ENCODE measurements at places on chromosomes 5 and 9.

DNA sequence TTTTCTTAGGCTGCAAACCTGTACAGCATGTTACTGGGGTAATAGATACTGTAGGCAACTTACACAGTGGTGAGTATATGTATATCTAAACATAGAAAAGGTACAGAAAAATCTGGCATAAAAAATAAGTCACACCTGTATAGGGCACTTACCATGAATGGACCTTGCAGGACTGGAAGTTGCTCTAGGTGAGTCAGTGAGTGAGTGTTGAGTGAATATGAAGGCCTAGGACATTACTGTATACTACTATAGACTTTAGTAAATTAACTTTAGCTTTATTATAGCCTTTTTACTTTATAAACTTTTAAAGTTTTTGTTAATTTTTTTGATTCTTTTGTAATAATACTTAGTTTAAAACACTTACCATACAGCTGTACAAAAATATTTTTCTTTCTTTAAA is 51.3 kb downstream of the DENND4C start:
- DNase-seq = no peak

GRCh38 chr5:95035891-95036685 is 248.8 kb downstream of the MCTP1 start:
- no peak for DNase-seq

DNA sequence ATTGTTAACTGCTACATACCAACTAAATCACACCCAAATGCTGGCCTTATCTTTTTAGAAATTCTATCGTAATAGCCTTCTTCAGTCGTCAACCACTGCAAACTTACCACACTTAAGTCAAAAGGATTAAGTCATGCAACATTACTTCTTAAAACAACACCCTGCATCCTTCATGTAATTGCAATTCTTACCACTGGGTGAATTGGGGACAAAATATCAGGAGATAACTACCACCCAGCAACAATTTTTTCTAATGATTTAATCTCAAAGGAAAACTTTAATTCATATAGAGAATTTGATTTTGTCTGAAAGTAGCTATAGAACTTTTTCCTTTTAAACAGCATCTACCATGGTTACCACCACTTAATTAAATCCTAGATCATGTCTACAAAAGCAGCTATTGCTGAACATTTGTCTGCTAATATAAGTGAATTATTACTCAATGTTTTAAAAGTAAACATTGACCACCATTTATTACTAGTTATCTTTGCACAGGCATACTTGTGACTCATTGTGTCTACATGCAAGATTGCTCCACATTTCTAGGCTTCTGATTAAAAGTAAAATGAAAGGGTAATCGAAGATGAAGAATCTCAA is 10.5 kb downstream of the MLLT3 start:
- DNase-seq = no peak

DNA sequence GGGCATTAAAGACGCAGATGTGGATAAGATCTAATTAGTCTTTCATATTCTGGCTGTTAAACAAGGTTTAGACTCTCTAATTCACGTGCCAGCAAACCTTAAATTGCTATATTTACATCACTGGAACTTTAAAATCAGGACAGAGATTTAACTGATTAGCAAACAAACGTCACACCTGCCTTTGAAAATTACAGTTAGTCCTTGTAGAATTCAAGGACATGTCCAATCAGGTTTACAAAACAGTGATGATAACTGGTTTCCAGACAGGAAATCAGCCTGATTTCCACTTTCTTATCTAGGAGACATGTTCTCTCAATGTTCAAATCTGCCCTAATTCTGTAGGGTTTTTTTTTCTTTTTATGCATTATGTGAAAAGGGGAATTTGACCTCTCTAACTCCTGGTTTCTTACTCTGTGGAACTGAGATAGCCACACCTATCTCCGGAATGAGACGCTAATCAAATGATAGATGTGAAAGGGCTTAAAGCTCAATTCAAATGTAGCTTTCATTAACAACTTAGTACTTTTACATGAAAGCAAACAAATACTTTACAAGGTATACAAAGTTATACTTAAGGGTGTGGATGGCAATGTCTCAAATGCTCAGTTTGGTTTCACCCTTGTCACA is 26.5 kb downstream of the SPINK5 start:
- DNase-seq = no peak

GRCh38 chr9:136623016-136623841 is 39.5 kb upstream of the EGFL7 start:
- no peak for DNase-seq

- no peak for DNase-seq
These were observed 167.0 kb upstream of the OTULINL start for GRCh38 chr5:14414656-14415023.

DNA sequence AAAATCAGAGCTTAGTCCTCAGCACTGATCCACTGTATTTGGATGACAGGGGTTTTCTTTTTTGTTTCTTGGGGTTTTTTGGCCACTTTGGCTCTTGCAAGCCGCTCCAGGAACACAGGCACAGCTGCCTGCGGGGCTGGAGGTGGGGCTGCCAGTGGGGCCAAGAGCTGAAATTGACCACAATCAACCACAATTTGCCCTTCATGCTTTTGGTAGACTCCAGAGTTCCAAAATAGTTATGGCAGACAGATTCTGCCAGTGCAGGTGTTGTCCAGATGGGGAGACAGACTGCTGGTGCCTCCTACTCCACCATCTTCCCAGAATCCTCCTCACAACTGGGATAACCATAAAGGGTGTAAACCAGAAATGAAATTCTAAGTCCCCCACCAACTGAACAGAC is 36.5 kb downstream of the PLEKHG4B start:
- no peak for DNase-seq

- no peak for DNase-seq
These were observed 64.5 kb downstream of the PTPRD start for GRCh38 chr9:10548348-10548747.

- no peak for DNase-seq
These were observed 20.3 kb downstream of the LPCAT1 start for GRCh38 chr5:1503241-1504068.

GRCh38 chr5:51373880-51374523 is 9.2 kb upstream of the ISL1 start:
- DNase-seq = no peak

GRCh38 chr5:11139217-11139865 is 378.3 kb upstream of the DAP start:
- no peak for DNase-seq

GRCh38 chr5:39588179-39588578 is 163.4 kb upstream of the DAB2 start:
- no peak for DNase-seq

DNA sequence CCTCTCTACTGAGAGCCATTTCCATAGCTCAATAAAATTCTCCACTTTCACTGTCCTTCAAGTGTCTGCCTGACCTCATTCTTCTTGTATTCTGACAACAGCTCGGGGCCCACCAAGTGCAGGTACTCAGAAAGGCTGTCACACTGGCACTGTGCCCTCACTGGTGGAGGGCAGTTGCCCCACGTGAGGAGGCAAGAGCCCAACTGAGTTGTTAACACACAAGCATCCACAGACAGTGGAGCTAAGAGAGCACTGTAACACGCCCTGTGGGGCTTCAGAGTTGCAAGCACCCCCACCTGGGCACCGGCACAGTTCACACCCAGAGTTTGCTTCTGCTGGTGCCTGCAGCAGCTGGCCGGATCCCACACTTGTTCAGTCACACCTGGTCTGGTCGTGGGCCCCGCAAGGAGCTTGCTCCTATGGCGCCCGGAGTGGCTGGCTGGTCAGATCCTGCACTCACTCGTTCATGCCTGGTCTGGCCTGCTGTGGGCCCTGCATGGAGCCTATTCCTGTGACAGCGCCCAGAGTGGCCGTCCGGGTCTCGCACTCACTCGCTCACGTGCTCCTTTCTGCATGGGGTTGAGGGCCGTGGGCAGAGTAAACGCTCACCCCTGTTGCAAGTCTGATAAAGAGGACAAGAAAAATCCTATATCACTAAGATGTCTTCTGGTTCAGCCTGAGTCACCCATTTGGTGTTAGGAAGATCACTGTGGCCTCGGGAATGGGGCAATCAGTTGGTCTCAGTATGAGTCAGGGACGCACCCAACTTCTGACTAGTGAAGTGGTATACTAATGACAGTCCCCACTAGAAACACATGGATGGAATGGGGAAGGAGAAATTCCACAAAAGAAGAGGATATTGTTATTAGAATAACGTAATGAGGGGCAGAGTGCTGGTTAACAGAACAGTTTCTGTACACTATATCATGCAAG is 87.0 kb upstream of the CCNH start:
- DNase-seq = no peak

- no peak for DNase-seq
These were observed 69.7 kb upstream of the RASA1 start for GRCh38 chr5:87198010-87198409.

DNA sequence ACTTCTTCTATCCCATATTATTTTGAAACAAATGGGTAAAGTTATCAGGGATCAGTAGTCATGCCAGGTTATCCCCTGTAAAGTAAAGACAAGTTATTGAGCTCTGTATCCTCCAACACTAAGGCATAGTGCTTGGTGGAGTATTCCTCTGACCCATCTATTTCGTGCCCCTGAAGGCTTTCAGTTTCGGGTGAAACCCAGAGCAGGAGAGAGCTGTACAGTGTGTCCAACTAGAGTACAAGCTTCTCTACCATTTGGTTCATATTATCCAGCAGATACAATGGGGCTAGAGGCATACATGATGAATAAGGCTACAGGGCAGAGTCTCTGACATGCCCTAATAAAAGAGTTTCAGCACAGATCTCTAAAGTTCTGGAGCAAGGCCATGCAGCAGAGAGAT is 3.2 kb upstream of the SLC22A4 start:
- DNase-seq = no peak

DNA sequence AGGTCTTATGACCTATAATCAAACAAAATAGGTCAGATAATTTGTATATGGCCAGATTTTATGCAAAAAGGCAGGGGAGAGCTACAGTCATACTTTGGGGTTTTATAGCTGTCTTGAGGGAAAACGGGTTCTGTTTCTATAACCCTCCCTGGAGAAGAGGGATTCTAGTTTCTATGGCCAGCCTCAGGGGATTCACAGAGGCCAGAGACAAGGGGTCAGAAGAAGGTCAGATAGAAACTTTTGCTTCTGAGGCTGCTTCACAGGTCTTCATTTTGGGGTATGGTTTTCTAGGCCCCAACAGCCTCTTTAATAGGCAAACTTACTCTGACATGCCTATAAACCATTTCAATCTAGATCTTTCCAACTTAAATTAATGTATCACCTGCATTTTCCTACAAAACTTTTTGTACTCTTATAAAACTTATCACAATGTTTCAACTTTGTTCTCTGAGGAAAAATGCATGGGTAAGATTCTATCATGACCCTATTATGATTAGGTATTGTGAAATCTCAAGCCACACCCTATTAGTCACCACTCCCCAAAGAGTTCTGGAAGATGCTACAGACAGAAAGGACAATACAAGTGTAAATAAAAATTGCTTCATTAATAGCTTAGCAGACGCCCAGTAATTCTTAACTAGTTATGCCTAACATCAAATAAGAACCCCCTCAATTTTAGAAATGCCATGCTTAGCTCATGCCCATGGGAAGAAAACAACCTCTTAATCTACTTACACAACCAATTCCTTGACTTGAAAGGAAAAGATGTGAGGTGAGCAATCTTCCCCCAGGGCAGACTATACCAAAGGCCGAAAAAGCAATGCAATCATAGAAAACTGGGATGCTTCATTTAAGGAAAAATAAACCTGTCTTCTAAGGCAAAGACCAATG is 396.6 kb downstream of the TLR4 start:
- DNase-seq = no peak

DNA sequence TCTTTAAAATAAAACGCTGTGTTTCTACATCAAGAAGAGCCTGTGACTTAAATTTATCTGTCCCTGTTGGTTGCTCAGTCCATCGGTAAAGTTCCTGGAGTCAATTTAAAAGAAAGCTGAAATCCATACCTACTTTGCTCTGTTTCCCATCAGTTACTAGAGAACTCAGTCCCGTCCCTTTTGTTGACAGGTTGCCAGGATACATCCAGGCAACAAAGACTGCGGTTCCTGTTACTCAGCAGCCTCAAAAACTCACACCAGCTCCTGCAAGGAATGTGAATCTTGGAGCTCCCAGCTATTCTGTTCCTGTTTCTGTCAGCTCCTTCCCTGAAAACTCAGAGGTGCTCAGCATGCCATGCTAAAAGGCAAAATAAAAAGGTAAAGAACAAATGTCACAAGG is at the start of gene ZNF474:
ZNF474 (plus strand) TSS at position 241 of the 400 bp plus-strand sequence. CDS start 22,445 bp downstream, outside the sequence.
- no peak for DNase-seq

DNA sequence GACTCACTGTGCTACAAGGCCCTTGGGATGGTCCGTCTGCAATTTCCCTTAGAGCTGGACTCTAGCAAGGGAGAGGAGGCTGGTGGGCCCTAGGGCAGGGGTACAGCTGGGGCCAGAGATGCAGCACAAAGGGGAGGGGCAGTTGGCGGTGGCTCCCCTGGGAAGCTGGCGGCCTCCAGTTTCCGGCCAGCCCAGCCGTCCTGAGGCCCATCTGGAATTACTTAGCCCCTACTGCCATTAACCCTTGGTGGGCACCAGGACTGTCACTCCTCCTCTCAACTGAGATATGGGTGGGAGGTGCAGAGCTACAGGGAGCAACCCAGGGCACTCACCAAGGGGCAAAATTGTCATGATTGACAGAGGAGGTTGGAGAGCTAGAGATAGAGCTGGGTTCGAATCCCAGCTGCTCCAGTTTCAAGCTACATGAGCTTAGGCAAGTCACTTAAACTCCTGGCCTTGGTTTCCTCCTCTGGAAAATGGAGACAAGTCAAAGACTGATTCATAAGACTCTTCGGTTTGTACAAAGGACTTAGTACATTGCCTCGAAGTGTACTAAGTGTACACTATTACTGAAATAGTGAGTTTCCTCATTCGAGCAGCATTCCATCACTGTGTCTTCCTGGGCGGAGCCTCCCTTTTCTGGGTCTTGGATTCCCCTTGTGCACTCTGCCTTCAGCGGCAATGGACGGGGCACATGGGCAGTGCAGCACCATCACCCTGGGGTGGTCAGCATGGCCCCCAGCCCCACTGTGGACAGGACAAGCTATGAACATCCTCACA is 2.7 kb upstream of the PDGFRB start:
- no peak for DNase-seq

DNA sequence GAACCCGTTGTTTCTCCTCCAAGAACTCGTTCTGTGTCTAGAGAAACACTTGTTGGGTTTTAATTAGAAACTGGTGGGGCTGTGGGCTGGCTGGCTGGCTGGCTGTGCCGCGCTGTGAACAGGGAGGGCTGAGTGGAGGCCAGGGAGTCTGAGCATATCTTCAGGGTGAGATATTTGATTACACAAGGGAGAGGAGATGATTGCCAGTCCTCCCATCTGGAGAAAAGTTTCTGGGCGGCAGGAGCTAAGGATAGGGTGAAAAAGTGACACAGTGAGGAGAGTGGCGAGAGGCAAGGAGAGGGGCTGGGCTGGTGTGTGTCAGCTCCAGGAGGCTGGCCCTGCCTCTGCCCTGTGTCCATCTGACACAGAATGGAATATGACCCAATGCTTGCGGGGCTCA is 63.0 kb downstream of the GDNF start:
- DNase-seq = no peak

DNA sequence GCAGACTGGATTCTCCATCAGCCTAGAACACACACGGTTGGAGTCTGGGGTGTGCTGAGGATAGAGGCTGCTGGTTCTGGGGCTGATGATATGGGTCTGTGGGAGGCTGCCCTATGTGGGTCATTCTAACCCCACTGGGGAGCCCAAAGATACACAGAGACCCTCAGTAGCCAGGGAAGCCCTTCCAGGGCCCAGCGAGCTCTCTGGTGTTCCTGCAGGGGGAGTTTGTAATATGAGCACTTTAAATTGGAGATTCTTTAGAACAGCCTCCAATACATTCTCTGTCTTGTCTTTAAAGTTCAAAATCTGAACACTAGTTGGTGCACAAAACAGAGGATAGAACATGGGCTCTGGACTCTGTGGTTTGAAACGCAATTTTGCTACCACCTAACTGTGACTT is 2.4 kb downstream of the ACTL7A start:
- no peak for DNase-seq

GRCh38 chr5:181044093-181044599 is 4.1 kb downstream of the BTNL9 start:
- DNase-seq = no peak
